ENCODE measurements at places on chromosomes 1 and 21.
A peak's percentile ranks its signal among the peaks of the same experiment; 100 is the strongest.

- H3K27me3 ChIP-seq = no peaks in the 10 kb centered on the region
- no peak overlapping the region for H3K27ac ChIP-seq
- DNase-seq = no peak
- peaks cover 25% of the 10 kb centered on the region for H3K4me1 ChIP-seq
- no peak overlapping the region for H3K4me3 ChIP-seq
- H3K36me3 ChIP-seq = peaks cover 37% of the 10 kb centered on the region
Observed at GRCh38 chr1:109279615-109280278, 3.2 kb downstream of the PSRC1 start.

GRCh38 chr1:108758796-108759195 lies 12.3 kb downstream of the STXBP3 start:
- H3K36me3 ChIP-seq = peaks cover 88% of the 10 kb centered on the region
- DNase-seq = no peak
- no peaks in the 10 kb centered on the region for H3K4me1 ChIP-seq
- H3K27me3 ChIP-seq = no peaks in the 10 kb centered on the region

DNA sequence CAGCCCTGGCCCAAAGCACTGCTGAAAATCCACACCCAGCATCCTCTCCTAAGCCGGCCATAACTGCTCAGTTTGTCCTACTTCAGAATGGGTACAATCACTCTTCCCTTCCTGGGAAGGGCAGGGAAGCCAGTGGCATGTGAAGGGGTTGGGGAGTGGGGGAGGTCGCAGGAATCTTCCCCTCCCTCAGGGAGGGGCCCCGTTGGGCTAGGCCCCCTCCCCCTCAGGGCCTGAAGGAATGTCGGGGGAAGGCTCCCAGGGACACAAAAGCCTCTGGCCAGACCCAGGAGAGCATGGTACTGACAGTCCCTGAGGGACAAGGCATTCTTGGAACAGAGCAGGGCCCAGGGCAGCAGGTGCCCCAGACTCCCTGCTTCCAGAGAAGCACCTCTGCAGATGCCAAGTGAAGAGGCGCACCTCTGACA lies 1.2 kb downstream of the ELOVL1 start:
- DNase-seq = no peak
- H3K27ac ChIP-seq = peak overlapping the region; percentile 95
- H3K4me3 ChIP-seq = peak overlapping the region; percentile 79
- peaks cover 38% of the 10 kb centered on the region for H3K36me3 ChIP-seq

GRCh38 chr21:34892209-34892608 lies 156.9 kb downstream of the RUNX1 start:
- no peak overlapping the region for H3K4me3 ChIP-seq
- H3K36me3 ChIP-seq = 0 out of 2 replicates have a peak, but pooled peaks cover 4% of the 10 kb centered on the region
- DNase-seq = no peak
- H3K4me1 ChIP-seq = no peaks in the 10 kb centered on the region
- H3K27ac ChIP-seq = no peak overlapping the region

DNA sequence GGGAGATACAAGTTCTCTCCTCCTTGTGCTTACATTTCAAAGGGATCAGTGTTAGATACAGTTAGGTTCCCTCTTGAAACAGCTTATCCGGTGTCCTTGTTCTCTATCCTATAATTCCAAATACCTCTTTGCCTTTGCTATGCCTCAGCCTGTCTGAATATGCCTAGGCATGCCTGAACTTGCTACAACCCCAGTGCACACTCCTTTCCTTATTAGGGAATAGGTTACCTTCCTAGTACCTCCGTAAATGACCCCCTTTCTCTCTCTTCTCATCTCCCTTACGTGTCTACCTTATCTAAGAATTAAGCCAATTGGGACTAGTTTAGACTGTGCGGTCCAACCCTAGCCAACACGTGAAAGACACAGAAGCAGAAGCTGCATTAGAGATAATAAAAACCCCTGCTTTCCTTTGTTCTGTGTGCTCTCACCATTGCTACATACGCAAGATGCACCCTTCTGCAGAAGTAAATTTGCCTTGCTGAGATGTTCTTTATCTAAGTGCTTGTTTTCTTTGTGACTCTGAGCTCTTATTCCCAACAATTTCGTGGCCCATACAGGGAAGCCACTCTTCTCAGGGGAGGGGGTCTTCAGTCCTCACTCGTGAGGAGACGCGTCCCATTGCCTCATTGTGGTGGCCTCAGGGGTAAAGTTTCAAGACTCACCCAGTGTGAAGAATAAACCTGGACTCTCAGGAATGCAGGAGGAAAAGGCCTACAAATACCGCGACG lies 802.1 kb downstream of the PLA2G4A start:
- DNase-seq = no peak
- H3K4me1 ChIP-seq = no peaks in the 10 kb centered on the region
- H3K4me3 ChIP-seq = no peak overlapping the region

DNA sequence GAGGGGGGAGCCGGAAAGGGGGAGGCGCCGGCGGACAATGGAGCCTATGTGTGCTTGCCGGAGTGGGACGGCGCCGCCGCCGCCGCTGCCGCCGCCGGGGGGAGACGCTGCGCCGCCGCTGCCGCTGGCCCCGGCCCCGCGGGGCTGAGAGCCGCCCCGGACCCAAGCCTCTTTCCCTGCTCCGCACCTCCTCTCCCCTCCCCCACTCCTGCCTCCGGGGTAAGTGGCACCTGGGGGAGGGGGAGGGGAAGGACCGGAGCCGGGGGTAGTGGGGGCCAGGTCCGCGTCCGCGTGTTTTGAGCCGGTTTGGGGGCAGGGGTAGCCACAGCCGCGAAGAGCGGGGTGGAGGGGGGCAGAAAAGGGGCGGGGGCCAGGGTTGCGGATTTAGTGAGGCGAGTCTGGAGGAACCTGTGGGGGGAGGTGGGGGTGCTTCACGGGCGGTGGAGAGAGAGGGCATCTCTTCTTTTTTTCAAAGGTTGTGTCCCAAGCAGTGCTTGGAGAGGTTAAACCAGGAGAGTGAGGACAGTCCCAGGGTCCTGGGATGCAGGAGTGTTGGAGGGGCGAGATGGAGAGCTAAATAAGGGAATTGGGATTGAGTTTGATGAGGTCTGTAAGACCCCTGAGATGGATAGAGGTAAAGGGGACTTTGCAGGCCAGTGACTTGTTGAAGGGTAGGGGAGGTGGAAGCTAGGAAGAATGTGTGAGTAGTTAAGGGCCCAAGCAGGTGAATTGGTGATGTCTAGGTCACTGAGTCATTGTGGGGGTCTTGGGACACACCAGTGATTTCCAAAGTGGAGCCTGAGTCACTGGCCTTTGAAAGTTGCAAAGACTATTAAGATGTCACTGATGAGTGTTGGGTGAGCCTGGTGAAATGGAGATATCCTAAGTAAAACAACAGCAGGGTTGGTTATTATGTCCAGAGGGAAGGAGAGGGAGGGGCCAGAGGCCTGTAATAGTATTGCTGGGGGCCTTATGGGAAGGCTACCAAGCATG lies 59.1 kb downstream of the BCL9 start:
- no peaks in the 10 kb centered on the region for H3K36me3 ChIP-seq
- H3K27ac ChIP-seq = peak overlapping the region; percentile 50
- H3K4me1 ChIP-seq = peaks cover 4% of the 10 kb centered on the region

- no peak overlapping the region for H3K27ac ChIP-seq
- no peaks in the 10 kb centered on the region for H3K36me3 ChIP-seq
- no peak for DNase-seq
- H3K27me3 ChIP-seq = no peaks in the 10 kb centered on the region
- H3K4me3 ChIP-seq = no peak overlapping the region
Observed at GRCh38 chr1:58201492-58202106, 344.9 kb downstream of the OMA1 start.

GRCh38 chr1:3577711-3578432 lies 33.4 kb downstream of the MEGF6 start:
- H3K4me3 ChIP-seq = no peak overlapping the region
- no peaks in the 10 kb centered on the region for H3K36me3 ChIP-seq
- H3K27me3 ChIP-seq = no peaks in the 10 kb centered on the region
- H3K27ac ChIP-seq = no peak overlapping the region
- no peaks in the 10 kb centered on the region for H3K4me1 ChIP-seq

DNA sequence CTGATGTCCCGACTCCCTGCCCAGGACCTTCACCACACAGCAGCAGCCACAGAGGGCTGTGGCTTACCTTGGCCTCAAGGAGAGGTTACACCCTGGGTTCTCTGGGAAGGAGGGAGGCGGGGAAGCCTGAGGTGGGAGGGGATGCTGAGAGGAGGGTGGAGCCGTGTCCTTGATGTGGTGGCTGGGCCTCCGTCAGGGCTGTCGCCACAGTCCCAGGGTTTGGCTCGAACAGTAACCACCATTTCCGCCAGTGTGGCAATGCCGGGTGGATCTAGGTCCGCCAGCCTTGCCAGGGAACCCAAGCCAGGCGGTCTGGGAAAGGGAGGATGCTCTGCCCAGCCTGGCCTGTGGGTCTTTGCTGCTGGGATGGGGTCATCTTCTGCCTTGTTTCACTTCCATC lies 18.4 kb upstream of the CDCA8 start:
- H3K36me3 ChIP-seq = no peaks in the 10 kb centered on the region
- H3K4me1 ChIP-seq = no peaks in the 10 kb centered on the region
- H3K27ac ChIP-seq = no peak overlapping the region
- DNase-seq = no peak

DNA sequence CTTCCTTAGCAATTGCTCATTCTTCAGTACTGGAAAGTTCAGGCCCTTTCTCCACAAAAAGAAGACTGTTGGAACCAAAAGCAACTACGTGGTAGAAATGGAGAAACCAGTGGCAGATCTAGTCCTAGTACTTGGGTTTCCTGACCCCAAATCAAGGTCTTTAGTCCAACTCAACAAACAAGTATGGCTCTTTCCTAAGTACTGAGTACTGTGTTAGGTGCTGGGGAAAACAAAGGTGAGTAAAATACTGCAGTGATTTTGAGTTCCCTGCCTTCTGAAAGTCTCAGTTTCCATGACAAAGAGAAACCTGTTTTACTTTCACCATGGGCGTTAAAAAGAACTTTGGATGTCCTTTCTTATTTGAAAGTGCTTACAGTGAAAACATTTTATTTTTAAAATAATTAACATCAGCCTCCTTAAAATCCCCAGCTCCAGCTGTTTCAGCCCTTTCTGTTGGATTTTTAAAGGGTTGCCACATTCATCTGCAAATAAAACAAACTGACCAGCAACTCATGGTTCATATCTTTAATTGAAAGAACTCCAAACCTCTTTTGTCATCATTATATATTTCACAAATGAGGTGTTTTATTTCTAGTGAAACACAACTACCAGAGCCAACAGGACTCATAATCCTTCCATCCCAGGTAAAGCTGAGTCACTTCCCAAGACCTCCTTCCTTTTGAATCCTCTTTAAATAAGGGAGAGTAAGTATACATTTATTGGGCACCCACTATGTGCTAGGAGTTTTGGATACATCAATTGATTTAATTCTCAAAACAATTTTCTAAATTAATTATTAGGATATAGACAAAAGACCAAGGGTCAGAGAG lies 35.4 kb downstream of the PLPP3 start:
- H3K4me1 ChIP-seq = no peaks in the 10 kb centered on the region
- H3K27me3 ChIP-seq = no peaks in the 10 kb centered on the region
- no peak overlapping the region for H3K4me3 ChIP-seq
- no peak for DNase-seq
- H3K27ac ChIP-seq = no peak overlapping the region

DNA sequence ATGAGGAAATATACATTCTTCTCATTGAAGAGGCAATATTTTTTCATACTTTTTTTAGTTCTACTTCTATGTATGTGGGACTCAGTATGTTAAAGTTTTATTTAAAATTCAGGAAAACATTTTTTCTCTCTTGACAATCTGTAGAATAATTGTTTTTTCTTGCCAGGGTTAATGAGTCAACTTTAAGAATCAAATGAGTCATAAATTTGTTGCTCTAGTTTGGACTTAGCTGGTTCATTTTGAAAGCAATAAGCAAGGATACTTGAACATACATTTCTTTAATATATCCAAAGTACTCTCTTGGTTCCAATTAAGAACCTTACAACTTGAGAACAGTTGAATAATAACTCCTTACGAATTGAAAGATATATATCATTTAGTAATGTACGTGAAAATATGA lies 1145.3 kb upstream of the B3GALT2 start:
- H3K4me3 ChIP-seq = no peak overlapping the region
- H3K27me3 ChIP-seq = no peaks in the 10 kb centered on the region
- DNase-seq = no peak
- no peaks in the 10 kb centered on the region for H3K4me1 ChIP-seq
- H3K27ac ChIP-seq = no peak overlapping the region

- no peak for DNase-seq
- H3K27ac ChIP-seq = no peak overlapping the region
- H3K27me3 ChIP-seq = no peaks in the 10 kb centered on the region
- H3K4me3 ChIP-seq = no peak overlapping the region
- peaks cover 15% of the 10 kb centered on the region for H3K4me1 ChIP-seq
Observed at GRCh38 chr1:92944901-92945747, 16.1 kb downstream of the DIPK1A start.

GRCh38 chr1:230788561-230789275 lies 41.5 kb downstream of the CAPN9 start:
- no peak overlapping the region for H3K27ac ChIP-seq
- H3K4me1 ChIP-seq = no peaks in the 10 kb centered on the region
- no peak overlapping the region for H3K4me3 ChIP-seq

GRCh38 chr1:240998441-240999015 lies 358.5 kb downstream of the RGS7 start:
- no peaks in the 10 kb centered on the region for H3K27me3 ChIP-seq
- no peak overlapping the region for H3K4me3 ChIP-seq
- no peak overlapping the region for H3K27ac ChIP-seq
- no peaks in the 10 kb centered on the region for H3K4me1 ChIP-seq

DNA sequence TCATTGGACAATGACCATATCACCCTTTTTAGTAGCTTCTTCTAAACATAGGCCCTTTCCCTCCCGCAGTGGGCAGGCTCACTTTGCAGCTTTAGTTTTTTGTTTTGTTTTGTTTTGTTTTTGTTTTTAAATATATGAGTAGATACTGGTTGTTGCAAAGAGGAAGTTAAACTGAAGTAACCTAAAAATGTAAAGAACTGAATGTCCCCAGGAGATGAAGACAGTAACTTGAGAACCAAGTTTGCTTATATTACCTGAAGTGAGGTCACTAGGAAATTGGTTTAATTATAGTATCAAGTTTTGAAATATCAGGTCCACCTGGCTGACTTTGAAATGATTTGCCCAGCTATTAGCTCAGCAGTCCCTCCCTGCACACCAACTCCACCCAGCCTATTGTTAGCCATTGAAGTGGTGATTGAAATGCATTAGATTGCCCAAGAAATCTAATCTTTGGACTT lies 18.2 kb downstream of the SMAP2 start:
- peaks cover 19% of the 10 kb centered on the region for H3K4me1 ChIP-seq
- H3K27ac ChIP-seq = peak overlapping the region; percentile 48
- H3K27me3 ChIP-seq = no peaks in the 10 kb centered on the region
- H3K4me3 ChIP-seq = no peak overlapping the region
- H3K36me3 ChIP-seq = no peaks in the 10 kb centered on the region
- no peak for DNase-seq

DNA sequence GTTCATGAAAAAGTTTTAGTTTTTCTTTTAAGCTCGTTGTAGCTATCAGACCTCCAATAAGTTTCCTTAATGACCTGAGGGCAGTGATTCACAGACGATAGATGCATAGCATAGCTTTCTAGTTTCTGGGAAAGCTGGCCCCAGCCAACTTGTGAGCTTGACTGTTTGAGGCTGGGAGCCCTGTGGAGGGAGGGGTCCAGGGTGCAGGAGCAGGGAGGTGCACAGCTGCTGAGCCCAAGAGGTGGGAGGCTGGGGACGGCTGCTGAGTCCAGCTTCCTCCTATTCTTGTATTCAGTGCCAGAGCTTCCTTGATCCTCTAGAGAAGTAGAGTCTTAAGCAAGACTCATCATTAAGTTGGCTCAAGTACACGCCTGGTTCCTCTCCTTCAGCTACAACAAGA lies 11.0 kb upstream of the AVPR1B start:
- H3K4me1 ChIP-seq = no peaks in the 10 kb centered on the region
- H3K36me3 ChIP-seq = no peaks in the 10 kb centered on the region
- H3K27me3 ChIP-seq = no peaks in the 10 kb centered on the region
- no peak overlapping the region for H3K4me3 ChIP-seq
- DNase-seq = no peak

Measured in RWPE2 (cell line).